Stimulated activated CD8-positive, alpha-beta memory T cell treated with anti-CD3 and anti-CD28 coated beads, Interleukin-4, amount 100 ng/mL, for 4 hours (primary cell): ENCODE measurements at places on chromosomes 11 and 22.

GRCh38 chr22:45878901-45879551 lies 97.9 kb downstream of the WNT7B start:
- no peak for DNase-seq

DNA sequence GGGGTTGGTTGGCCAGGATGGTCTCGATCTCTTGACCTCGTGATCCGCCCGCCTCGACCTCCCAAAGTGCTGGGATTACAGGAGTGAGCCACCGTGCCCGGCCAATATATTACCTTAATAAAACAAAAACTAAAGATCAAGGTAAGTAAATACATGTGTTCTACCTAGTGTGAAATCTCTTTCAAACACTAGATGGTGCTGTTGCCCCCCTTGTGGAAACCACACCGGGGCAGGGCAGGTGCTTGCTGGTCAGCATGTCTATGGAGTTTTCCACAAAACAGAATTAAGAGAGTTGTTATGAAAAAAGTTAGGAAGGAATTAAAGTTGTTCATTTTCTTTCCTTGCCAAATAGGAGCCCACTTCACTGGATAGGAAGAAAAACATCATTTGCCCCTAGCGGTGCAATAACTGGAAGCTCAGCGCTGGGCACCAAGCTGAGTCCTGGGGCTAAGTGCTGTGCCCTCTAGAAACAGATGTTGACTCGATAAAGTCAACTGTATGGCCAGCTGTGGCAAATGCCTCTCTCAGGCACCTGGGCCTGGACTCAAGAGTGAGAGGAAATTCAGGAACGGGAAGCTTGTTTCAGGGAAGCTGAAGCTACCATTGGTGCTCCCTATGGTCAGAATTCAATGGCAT lies 6.3 kb upstream of the KCNJ5 start:
- peak; percentile 15 for DNase-seq

DNA sequence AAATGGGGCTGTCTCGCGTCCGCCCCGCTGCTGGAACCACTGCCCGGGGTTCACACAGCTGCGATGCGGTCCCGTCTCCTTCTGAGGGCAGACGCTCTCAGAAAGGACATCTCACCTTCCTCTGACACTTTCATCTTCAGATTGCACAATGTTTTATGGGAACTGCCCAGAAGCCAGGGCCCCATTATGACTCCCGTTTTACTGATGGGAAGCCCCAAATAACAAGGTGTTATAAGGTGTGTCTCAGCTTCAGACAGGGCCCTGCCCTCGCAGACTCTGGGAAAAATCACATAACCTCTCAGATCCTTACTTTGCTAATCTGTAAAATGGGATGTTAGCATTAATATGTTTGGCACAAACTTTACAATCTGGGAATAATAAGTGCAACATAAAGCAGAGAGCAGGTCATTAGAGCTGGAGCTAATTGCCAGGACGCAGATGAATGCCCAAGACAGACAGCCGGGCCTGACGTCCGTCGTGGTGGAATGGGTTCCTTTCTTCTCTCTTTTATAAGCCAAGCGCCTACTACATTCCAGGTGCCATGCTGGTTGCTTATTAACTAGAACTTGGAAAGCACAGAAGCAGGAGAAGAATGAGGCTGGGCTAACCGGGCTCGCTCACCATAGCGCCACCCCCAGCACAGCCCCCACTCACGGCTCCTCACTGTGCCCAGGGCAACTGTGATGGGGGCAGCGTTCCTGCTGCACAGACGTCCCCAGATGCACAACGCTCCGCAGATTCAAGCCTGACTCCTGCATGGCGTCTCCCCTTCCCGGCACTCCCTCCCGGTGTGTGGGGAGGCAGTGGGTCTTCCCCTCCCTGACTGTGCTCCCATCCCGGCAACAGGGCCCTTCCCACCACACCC lies 43.8 kb downstream of the TRMU start:
- DNase-seq = no peak

GRCh38 chr11:117807482-117808327 lies 10.7 kb upstream of the DSCAML1 start:
- peak; percentile 84 for DNase-seq

GRCh38 chr11:44939673-44940395 lies 10.8 kb downstream of the TP53I11 start:
- no peak for DNase-seq

- DNase-seq = no peak
These were observed 3.7 kb upstream of the IPO7 start for GRCh38 chr11:9380773-9381172.

DNA sequence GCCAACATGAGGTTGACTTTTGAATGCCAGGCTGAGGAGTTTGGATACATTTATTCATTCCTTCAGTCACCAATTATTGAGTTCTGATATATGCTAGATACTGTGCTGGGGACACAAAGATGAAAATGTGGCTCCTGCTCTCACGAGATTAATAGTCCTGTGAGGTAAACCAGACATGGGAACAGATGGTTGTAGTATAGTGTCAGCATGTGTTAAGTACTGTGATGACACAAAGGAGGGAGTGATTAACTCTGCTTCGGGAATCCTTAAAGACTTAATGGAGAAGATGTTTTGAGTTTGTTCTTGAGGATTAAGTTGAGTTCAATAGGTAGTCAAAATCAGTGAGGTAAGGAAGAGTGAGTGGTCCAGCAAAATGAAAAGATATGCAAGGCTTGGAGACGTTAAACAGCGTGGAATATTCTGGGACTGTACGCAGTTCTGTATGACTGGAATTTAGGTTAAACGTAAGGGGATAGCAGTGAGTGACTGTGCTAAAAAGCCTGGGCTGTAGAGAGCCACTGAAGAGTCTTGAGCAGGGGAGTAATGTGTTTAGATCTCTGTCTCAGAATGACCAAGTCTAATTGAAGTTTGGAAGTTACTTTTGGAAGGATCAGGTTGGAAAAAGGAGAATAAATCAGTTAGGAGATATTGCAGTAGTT lies 11.8 kb downstream of the RNF121 start:
- no peak for DNase-seq

- no peak for DNase-seq
These were observed 181.1 kb downstream of the CTTN start for GRCh38 chr11:70579316-70579955.

GRCh38 chr11:127071606-127072005 lies 71.0 kb upstream of the KIRREL3 start:
- DNase-seq = no peak

GRCh38 chr11:78654071-78654470 lies 79.4 kb upstream of the NARS2 start:
- no peak for DNase-seq
